Mesenchymal stem cell (in vitro differentiated cells and primary cell): ENCODE measurements at places on chromosomes 13 and 19.

DNA sequence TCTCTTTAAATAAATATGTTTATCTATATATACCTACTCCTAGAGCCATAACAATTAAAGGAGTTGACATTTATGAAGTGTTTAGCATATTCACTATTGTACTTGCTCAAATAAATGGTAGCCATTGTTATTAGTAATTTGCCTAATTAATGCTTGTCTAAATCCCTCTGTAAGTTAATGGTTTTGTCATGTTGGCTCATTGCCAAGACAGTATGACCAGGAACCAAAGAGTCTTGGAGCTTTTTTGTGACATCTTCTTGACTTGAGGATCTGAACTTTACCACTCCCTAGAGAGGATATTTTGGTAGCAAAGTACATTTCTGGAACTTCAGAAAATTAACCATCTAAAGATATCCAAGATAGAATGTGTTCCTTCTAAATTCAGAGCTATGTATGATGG lies 15.5 kb downstream of the FRY start:
- H3K36me3 ChIP-seq, result no peaks in the 10 kb centered on the region
- no peak overlapping the region for H3K4me3 ChIP-seq
- no peaks in the 10 kb centered on the region for H3K27me3 ChIP-seq
- no peaks in the 10 kb centered on the region for H3K4me1 ChIP-seq
- no peak overlapping the region for H3K27ac ChIP-seq

DNA sequence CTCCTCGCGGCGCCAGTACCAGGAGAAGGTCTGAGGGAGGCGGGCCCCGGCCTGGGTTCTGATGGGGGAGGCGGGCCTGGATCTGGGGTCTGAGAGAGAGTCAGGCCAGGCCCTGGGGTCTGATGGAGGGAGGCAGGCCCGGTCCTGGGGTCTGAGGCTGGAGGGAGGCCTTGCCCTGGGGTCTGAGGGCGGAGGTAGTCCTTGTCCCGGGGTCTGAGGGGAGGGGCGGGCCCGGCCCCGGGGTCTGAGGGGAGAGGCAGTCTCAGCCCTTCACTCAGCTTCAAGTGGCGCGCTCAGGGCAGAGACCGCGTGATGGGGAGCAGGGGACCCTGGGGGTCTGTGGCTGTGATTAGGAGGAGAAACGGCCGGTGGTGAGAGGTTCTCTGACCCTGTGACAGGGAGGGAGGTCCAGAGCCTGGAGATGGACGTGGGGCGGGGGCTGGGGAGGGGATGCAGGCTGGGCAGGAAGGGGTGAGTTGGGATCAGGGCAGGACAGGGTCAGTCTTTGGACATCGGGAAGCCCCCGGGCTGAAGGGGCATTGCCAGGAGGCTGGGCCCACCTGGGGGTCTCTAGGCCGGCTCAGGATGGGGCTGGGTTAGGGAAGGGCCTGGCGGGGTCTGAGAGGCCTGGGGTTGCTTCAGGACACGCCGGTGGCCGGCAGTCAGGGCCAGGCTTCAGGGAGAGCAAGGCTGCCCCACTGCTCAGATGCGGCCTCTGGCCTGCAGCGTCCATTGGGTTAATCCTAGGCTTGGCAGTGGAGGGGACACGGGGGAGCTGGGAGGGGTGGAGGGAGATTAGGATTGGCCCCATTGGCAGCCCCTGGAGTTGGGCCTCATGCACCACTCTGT lies 18.7 kb downstream of the HCN2 start:
- H3K4me3 ChIP-seq, result no peak overlapping the region
- DNase-seq, result no peak
- no peaks in the 10 kb centered on the region for H3K27me3 ChIP-seq
- peaks cover 9% of the 10 kb centered on the region for H3K36me3 ChIP-seq
- no peak overlapping the region for H3K27ac ChIP-seq

- H3K36me3 ChIP-seq, result no peaks in the 10 kb centered on the region
- H3K4me3 ChIP-seq, result no peak overlapping the region
- H3K4me1 ChIP-seq, result no peaks in the 10 kb centered on the region
- H3K27me3 ChIP-seq, result no peaks in the 10 kb centered on the region
- H3K27ac ChIP-seq, result no peak overlapping the region
- no peak for DNase-seq
Measured at GRCh38 chr13:99756281-99756680, 215.3 kb downstream of the ZIC5 start.

DNA sequence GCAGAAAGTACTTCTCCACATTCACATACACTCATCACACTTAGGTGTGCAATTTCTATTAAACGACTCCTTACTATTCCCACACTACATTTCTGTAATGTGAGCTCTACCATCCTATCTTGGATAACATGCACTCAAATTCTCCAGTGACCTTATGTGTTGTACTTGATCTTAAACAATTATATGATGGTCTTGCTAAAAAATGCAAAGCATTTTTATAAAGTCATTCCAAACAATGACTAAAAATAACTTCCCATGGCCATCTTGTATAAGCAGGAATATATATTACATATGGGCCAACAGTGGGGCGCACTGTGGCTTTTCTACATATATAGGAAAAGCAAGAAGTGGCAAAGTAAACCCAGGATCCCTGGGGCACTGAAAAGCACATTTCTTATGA lies 155.5 kb downstream of the FLT1 start:
- no peak overlapping the region for H3K4me3 ChIP-seq

DNA sequence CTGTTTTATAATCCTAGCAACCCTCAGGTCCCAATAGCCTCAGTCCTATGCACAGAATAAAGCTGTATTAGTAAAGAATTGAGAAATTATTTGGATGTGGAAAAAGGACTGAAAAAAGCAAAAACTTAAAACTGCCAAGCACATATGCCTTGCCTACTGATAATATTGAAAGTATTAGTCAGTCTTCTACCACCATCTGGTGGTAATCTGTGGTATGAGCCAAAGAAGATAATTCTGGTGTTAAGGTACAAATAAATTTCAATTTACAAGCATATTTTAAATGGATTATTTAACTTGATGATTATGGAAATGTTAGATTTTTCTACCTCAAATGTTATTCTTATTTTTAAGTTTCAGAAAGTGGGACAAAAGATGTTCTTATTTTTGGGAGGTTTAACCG lies 460.3 kb upstream of the KLHL1 start:
- no peak overlapping the region for H3K27ac ChIP-seq
- H3K4me3 ChIP-seq, result no peak overlapping the region
- H3K27me3 ChIP-seq, result no peaks in the 10 kb centered on the region
- DNase-seq, result peak; percentile 65
- H3K36me3 ChIP-seq, result no peaks in the 10 kb centered on the region
- no peaks in the 10 kb centered on the region for H3K4me1 ChIP-seq

DNA sequence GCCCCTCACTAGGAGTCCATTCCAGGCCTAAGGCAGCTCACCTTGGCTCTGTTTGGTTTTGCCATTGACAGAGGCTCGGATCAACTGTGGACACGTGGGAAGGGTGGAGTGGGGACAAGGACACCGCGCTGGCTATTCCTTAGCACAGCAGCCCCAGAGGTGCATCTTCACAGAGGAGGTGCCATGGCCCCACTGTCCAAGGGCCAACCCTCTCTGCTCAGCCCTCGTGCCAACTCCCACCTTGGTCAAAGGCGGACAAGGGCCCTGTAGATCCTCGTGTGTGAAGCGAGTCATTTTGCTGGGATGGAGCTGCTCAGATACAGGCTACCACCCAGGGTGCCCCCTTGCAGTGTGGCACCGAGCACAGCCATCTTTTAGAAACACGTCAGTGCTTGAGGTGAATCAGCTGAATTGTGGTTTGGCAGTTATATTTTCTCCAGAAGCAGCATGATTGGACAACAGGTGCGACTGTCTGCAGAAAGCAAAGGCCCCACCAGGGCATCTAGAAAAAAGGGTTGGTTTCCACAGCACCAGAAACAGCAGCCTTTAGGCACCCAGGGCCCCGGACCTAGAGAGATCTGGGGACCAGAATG lies 192.1 kb upstream of the GPR12 start:
- H3K27ac ChIP-seq, result no peak overlapping the region
- no peaks in the 10 kb centered on the region for H3K4me1 ChIP-seq
- no peaks in the 10 kb centered on the region for H3K36me3 ChIP-seq

GRCh38 chr13:39816936-39817335 lies 161.5 kb downstream of the COG6 start:
- no peak overlapping the region for H3K27ac ChIP-seq
- H3K4me3 ChIP-seq, result no peak overlapping the region
- H3K36me3 ChIP-seq, result no peaks in the 10 kb centered on the region
- no peaks in the 10 kb centered on the region for H3K4me1 ChIP-seq
- H3K27me3 ChIP-seq, result peaks cover 3% of the 10 kb centered on the region

GRCh38 chr13:102772042-102772425 lies 1.6 kb downstream of the TEX30 start:
- H3K36me3 ChIP-seq, result peaks cover 6% of the 10 kb centered on the region
- peaks cover 16% of the 10 kb centered on the region for H3K4me1 ChIP-seq
- no peaks in the 10 kb centered on the region for H3K27me3 ChIP-seq
- no peak for DNase-seq
- H3K4me3 ChIP-seq, result peak overlapping the region; percentile 90
- H3K27ac ChIP-seq, result no peak overlapping the region

GRCh38 chr13:76883236-76883635 lies 3.0 kb downstream of the KCTD12 start:
- H3K36me3 ChIP-seq, result peaks cover 21% of the 10 kb centered on the region
- H3K27me3 ChIP-seq, result no peaks in the 10 kb centered on the region
- peaks cover 12% of the 10 kb centered on the region for H3K4me1 ChIP-seq
- no peak overlapping the region for H3K27ac ChIP-seq
- no peak overlapping the region for H3K4me3 ChIP-seq
- DNase-seq, result no peak

- peak; percentile 71 for DNase-seq
- H3K4me1 ChIP-seq, result peaks cover 48% of the 10 kb centered on the region
- no peaks in the 10 kb centered on the region for H3K36me3 ChIP-seq
- peak overlapping the region; percentile 73 for H3K4me3 ChIP-seq
- no peak overlapping the region for H3K27ac ChIP-seq
- H3K27me3 ChIP-seq, result peaks cover 19% of the 10 kb centered on the region
Measured at GRCh38 chr19:40605216-40605971, 4.2 kb downstream of the LTBP4 start.

DNA sequence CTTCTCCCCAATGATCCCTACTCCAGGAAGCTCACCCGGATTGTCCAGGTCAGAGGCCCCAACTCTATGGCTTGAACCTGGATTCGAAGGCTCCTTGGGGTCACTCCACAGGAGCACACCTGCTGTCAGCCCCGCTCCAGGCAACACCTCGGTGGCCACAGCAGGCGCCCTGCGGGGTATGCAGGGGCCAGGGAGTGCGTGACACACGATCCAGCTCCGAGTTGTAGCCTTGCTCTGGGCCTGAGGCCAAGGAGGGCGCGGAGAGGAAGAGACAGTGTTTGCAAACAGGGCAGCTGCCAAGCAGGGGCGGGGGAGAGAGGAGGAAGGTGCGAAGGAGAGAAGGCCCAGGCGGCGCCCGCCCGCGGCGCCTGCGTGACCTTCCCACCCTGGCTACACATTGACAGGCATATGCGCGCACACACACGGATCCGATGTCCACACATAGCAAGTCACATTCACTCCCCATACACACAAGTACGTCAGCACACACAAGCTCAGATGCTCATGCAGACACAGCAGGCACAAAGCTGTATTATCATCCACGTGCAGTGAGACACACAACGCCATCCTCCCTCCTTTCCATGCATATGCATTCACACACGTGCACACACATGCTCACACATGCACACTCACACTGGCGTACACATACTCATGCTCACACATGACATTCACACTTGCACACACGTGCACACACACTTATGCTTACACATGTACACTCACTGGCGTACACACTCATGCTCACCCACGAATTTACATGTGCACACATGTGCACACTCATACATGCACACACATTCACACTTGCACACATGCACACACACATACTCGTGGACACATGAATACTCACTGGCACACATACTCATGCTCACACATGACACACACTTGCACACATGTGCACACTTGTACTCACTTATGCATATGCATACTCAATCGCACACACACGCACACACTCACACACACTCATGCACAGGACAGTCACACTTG lies 10.4 kb downstream of the SBK2 start:
- H3K4me3 ChIP-seq, result no peak overlapping the region
- peaks cover 35% of the 10 kb centered on the region for H3K4me1 ChIP-seq
- peak overlapping the region; percentile 3 for H3K27ac ChIP-seq
- peak; percentile 33 for DNase-seq

DNA sequence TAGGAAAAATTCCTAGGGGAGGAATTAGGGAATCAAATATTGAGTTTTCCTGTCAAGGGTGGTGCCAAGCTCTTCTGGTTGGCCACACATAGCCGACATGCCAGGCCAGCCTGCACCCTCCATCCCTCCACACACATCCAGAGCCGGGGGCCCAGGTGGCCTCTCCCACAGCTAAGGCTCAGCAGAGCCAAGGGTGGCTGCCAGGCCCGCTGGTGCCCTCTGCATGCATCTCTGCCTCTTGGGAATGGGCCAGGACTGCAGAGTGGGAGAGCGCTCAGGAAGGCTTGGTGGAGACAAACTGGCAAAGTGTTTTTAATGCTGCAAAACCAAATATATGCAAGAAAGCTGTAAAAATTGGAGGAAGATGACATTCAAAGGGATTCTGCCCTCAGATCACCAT lies 42.7 kb upstream of the GAS6 start:
- peaks cover 11% of the 10 kb centered on the region for H3K4me1 ChIP-seq
- no peaks in the 10 kb centered on the region for H3K27me3 ChIP-seq
- DNase-seq, result no peak
- H3K36me3 ChIP-seq, result no peaks in the 10 kb centered on the region
- H3K27ac ChIP-seq, result peak overlapping the region; percentile 7

DNA sequence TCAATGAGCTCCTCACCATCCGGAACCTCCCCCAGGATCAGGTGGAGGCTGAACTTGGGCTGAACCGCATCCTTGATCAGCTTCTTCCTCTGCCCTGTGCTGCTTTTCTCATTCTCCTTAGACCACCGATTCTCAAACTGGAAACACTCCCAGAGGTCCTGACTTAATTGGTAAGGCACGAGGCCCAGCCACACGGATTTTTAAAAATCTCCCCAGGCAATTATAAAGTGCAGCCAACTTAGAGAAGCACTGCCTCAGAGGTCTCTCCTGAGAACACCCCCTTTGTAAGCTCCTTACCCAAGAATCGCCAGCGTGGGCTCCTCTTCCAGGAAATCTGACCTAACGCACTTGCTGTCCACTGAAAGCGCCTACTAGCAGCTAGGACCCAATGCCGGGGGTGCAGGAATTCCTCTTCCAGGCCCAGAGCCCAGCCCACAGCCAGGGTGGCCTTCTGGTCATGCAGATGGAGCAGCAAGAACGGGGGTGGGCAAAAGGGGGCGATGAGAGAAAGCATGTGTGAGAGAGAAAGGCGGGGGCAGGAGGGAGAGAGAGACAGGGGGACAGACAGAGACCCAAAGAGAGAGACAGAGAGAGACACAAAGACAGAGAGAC lies 66.9 kb upstream of the CACNA1A start:
- H3K36me3 ChIP-seq, result no peaks in the 10 kb centered on the region
- DNase-seq, result no peak
- H3K27me3 ChIP-seq, result no peaks in the 10 kb centered on the region
- H3K27ac ChIP-seq, result no peak overlapping the region

DNA sequence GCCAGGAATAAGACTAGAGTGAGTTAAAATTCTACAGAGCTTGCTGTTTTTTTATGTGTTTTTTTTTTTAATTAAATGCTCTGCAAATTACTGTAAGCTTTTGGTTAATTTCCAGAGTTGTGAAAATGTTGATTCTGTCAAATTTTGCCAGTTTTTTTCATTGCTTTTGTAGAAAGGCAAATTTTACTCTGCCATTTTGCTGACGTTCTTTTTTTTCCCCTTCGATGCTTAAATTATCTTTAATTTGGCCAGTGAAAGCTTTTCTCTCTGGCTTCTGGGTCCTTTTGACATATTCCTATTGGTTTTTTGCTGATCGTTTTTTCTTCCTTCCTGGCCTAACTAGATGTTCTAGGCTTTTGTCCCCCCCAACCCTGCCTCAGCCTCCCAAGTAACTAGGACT lies 23.8 kb upstream of the EVI5L start:
- DNase-seq, result no peak
- H3K27ac ChIP-seq, result no peak overlapping the region
- H3K36me3 ChIP-seq, result no peaks in the 10 kb centered on the region
- H3K4me3 ChIP-seq, result no peak overlapping the region
- H3K4me1 ChIP-seq, result no peaks in the 10 kb centered on the region
